Ovary (tissue), 10 donors: ENCODE measurements at places on chromosomes 2 and 18.

DNA sequence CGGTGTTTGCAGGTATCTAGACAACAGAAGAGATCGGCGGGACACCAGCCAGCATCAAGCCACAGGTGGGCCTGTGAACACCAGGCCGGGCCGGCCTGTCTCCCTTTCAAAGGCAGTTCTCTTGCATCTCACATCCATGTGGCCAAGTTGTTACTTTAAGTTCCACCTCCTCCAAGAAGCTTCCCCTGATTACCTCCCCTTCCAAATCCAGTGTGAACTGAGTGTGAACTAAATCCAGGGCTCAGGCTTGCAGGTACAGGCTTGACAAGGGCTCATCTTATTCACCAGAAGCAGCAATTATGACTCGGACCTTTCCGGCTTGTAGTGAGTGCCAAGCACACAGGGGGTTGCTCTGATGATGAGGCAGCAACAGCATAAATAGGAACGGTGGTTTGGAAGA lies 3.9 kb downstream of the CRACDL start:
- DNase-seq = no peak

DNA sequence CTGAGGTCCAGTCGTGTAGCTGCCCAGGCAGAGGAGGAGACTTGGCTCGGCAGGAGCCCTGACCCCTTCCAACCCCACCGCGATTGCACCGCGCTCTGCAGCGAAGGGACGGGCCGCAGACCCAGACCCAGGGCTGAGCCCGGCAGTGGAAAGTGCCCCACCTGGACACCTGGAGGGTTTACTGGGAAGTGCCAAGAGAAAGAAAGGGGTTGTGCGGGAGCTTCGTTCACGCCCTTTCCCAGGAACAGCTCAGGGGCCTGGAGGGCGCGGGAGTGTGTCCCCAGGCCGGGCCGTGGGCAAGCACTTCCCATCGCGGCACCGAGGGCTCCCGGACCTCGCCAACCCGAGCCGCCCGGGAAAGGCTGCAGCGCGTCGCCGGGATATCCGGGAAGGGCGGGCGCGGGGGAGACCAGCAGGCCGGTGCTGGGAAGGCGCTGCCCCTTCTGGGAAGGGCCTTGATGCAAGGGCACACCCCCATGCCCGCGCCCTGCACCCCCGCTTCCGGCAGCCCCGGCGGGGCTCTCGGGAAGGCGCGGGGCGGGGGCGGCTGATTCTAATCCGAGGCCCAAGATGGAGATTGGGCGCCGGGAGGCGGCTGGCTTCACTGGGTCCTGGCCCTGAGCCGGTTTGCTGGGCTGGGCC lies 36.1 kb upstream of the MRPL33 start:
- peak; percentile 82 for DNase-seq

GRCh38 chr2:59296279-59296678 lies 1055.2 kb upstream of the FANCL start:
- DNase-seq = no peak

GRCh38 chr2:17326717-17327116 lies 191.5 kb downstream of the RAD51AP2 start:
- no peak for DNase-seq

DNA sequence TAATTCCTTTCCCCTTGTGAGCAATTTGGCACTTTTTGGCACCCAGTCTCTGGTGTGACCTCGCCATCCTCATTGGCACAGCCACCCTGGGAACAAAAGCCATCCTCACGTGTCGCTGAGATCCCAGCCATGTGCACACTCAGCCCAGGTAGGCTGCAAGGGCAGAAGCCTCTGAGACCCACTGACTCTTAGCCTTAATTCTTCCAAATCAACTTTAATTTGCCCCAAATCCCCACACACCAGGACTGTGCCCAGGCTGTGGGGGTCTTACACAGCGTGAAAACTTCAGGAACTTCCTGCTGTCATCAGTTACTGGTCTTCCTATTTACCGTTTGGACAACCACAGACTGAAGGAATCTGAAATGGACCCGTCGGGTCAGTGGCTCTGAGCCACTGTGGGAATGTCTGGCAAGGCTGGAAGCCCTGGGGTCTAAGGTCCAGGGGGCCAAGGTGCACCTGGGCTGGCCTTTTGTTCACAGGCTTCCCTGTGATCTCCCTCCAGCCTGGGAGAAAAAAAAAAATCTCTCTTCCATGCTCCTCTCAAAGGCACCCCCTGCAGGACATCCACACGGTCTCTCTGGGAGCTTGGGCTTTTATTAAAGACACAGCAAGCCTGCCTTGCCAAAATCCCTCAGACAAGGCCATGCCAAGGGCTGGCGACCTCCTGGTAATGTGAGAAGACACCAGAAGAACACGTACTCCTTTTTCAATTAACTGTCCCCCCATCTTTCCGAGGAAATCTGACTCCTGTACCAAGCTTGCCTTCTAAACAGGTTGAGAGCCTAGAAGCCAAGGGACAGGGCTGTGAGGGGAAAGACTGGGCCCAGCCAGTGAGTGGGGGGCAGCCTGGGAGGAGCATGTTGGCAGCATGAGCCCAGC lies 42.1 kb upstream of the LAPTM4A start:
- peak; percentile 78 for DNase-seq

DNA sequence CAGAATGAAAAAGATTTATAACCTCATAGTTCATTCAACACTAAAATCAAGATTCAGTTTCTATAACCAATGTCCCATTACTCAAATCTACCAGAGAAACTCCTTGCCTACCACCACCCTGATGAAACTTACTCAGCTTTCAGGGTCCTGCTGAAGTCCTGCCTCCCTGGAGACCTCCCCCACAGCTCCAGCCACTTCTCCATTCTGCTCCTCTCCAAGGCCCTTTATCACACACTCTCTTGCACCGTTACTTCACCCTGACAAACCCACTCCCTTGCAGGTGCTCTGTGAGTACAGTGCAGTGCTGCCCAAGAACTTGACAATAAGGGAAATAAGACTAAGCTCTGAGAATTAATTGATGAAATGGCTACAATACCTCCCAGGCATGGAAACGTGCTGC lies 83.5 kb upstream of the CDCA7 start:
- no peak for DNase-seq

DNA sequence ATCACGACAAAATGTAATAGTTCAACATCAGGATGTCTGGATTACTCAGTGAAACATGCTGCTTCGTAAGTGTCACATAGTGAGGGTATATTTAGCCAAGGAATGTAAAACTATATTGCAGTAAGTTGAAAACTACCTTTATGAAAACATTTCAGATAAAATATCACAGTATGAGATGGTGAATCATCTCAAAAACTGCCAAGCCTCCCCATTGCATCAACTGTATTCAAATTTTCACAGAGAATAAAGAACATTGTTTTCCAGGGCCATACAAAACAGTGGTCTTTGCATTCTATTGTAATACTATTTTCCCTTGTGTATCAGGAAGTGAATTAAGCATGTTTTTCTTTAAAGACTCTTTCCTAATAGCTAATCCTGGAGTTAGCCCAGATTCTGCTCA lies 47.6 kb upstream of the MSTN start:
- no peak for DNase-seq

- no peak for DNase-seq
Observed at GRCh38 chr2:238433941-238434845, 7.5 kb downstream of the ASB1 start.

DNA sequence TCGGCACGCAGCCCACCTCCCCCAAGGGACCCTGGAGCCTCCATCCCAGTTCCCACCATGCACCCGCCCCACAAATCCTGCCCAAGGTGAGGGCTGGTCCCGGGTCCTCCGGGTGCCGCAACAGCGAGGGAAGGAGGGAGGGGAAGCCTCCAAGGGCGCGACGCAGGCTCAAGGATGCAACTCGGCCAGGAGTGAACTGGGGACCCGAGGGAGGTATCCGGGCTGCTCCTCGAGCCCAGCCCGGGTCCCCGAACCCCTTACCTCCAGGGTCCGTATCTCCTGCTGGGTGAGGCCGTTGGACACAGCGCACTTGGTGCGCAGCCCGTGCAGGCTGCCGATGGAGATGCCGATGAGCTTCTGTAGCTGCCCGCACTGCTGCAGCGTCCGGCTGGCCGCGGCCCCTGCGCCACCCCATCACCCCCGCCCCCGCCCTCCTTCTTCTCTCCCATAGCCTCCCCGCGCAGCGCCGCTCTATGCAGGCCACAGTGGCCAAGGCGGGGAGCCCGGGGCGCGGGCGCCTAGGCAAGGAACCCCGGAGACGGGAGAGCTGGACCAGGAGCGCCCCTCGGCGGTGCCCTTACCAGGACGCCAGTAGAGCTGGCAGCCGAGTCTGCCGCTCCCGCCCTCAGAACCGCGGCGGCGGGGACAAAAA lies 124.1 kb downstream of the ANKRD30BL start:
- DNase-seq = no peak

GRCh38 chr18:9321017-9321452 lies 13.5 kb upstream of the TWSG1 start:
- no peak for DNase-seq

DNA sequence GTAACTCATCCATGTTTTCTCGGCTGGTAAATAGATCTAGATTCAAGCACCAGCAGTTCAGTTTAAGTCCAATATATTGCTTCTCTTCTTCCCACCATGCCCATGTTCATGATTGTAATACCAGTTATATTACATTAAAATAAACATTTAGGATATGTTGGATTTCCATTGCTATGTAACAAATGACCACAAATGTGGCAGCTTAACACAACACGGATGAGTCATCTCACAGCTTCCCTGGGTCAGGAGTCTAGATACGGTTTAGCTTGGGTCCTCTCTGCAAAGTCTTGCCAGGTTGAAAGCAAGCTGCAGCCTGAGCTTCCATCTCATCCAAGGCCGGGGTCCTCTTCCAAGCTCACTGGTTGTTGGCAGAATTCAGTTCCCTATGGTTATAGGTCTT lies 39.4 kb upstream of the SMAD2 start:
- DNase-seq = no peak

GRCh38 chr2:119174993-119175347 lies 16.4 kb upstream of the C1QL2 start:
- no peak for DNase-seq

DNA sequence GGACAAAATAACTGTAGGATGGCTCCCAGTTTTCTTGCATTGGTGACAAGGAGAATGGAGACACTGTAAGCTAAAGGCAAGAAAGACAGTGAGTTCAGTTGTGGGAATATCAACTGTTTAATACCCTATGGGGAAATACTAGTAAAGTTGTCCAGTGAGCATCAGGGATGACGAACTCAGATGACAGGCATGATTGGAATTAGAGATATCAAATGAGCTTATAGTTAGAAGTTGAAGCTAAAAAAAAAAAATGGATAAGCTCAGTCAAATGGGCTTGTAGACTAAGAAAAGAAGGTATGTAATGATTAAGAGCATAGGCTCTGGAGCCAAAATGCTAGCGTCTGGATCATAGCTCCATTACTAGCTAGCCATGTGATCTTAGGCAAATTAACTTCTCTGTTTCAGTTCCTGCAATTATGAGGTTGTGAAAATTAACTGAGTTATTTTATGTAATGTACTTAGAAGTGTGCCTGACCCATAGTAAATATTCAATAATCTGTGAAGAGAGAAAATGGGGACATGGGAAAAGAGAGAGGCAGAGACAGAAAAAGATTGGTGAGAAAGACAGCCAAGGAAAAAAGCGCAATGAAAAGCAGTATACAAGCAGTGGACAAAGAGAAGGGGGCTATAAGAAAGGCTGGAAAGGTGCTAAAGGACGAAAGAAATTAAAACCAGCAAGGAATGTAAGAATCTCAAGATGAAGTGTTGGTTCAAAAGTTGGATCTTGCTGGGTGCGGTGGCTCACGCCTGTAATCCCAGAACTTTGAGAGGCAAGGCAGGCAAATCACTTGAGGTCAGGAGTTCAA lies 95.7 kb upstream of the SLC39A10 start:
- no peak for DNase-seq

DNA sequence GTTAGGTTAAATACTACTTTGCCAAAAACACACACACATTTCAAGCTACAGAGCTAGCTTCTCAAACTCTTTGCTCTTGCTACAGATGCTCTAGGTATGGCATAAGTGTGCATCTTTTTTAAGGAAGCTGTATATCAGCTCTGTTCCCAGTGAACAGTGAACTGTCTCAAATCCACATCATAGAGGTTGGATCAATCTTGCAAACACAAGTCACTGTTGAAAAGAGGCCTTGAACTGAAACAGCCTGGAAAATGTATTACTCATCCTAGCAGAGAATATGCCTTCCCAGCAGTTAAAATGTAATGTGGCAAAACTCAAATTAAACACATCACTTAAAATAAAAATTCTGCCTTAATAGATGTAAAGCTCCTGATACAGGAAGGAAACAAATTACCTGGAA lies 151.8 kb downstream of the WDPCP start:
- no peak for DNase-seq

DNA sequence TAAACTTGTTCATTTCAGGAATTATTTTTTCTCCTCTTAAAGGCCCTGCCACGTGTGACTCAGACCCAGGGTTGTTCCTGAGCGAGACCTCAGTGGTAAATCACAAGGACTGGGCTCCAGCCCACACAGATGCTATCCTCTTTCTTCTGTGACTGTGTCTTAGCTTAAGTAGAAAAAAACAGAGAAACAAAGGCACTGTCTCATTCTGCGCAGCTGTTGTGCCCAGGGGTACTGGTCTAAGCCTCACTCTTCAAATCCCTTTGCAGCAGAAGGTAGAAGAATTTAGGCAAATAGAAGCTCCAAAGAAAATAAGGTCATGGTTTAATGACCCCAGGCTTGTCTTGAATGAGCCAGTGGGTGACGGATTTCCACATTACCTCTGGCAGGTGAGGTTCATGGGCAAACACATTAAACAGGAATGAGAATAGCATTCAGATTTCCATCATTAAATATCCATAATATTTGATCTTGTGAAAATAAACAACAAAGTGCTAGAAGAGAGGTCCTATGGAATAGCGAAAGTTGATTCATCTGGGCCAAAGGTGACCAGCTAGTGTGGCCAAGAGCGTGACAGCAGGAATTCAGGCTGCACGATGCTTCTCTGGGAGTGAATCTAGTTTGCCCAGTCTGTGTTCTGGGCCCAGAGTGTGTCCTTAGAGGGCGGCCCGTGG lies 63.3 kb downstream of the LIPG start:
- DNase-seq = no peak

GRCh38 chr2:109679626-109680025 lies 65.5 kb downstream of the SOWAHC start:
- DNase-seq = no peak

DNA sequence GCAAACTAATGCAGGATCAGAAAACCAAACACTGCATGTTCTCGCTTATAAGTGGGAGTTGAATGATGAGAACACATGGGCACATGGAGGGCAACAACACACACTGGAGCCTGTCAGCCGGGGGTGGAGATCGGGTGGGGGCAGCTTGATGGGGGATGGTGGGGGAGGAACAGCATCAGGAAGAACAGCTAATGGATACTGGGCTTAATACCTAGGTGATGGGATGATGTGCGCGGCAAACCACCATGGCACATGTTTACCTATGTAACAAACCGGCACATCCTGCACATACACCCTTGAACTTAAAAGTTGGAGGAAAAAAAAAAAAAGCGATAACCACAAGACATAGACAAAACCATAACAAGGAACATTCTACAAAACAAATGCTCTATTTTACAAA lies 10.4 kb downstream of the CHMP3 start:
- no peak for DNase-seq

GRCh38 chr18:70068981-70069380 lies 121.3 kb upstream of the CD226 start:
- DNase-seq = no peak

DNA sequence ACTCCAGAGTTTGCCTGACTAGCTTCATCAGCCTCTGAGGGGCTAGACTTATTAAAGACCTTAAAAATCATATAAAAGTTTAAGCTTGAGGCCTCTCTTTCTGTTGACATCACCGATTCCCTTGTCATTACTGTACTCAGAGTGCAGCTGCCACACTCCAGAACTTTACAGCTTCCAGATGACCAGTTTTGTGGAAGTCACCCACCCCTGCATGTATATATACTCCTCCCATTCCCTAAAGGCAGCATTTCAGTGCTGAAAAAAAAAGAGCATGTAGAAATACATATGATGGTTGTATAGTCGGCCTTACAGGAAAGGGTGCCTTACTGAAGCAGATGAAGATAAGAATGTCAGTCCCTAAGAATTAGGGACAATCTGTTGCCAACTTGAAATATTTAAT lies 117.3 kb downstream of the FEZ2 start:
- no peak for DNase-seq
